ENCODE measurements at places on chromosomes 2 and 18. TPM values are rescaled to one million over a fixed set of nuclear protein-coding genes. Genes with fewer than 3 reads are reported as not detected.

GCG gene
- total RNA-seq, result 2.4 TPM

IDH1 gene
- total RNA-seq, result 122 TPM

ABCG8 gene
- total RNA-seq, result 0.96 TPM

HTR2B gene
- 1.2 TPM for total RNA-seq

UGT1A6 gene
- 3.1 TPM for total RNA-seq

RSAD2 gene
- 36.4 TPM for total RNA-seq

GPR55 gene
- total RNA-seq, result 0.96 TPM

CELF4 gene
- 5.3 TPM for total RNA-seq

DNA sequence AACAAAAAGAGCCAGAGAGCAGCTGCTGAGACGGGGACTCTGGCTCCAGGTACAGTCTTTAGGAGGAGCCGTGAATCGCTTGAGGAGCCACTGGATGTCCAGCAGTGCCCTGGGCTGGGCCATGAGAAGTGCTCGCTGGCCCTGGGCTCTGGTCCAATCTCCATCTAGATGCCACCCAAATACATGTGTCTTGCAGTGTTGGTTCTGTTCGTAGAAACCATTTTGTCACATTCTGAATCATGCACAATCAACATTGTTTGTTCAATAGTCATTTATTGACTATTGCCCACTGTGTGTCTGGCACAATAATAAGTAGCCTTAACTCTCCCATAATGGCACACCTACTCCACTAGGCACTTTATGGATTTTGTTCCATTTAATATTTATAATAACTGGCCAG, 26.1 kb downstream of the TYMS start:
- no peak for DNase-seq

GRCh38 chr2:71462641-71463341, 9.4 kb downstream of the DYSF start:
- DNase-seq, result no peak

GRCh38 chr2:214577769-214578168, 166.9 kb downstream of the VWC2L start:
- no peak for DNase-seq

GRCh38 chr18:32174719-32175118, 15.1 kb upstream of the MEP1B start:
- no peak for DNase-seq

DNA sequence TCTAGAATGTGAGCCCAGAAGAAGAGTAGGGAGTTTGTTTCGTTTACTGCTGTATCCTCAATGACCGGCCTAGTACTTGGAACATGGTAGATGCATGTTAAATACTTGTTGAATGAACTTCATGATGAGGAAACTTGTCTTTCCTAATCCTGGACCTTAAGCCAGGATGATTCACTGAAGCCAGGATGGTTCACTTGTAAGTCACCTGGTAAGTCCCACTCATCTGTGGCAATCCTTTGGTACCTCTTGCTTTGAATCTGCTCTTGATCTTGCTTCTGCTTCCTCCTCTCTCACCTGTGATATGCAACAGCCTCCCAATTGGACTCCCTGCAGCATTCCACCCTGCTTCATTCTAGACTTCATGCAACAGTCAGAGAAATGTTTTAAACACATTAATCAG, 43.6 kb downstream of the QPCT start:
- no peak for DNase-seq

GRCh38 chr2:138329591-138329990, 172.0 kb upstream of the SPOPL start:
- no peak for DNase-seq

DNA sequence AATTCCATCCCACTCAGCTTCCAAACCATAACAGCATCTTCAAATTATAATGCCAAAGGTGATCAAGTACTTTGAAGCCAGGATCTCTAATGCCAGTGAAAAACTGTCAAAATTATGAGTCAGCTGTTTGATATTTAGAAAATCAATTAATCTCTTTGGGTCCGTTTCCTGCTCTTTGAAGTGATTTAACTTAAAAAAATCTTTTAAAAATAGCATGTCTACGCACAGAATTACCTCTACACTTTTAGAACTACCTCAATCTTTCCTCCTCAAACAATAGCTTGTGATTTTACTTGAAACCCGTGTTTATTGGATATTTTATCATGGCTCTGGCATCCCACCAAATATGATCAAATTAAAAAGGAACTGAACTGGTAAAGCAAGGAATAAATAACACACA, 31.3 kb upstream of the TANK start:
- no peak for DNase-seq

DNA sequence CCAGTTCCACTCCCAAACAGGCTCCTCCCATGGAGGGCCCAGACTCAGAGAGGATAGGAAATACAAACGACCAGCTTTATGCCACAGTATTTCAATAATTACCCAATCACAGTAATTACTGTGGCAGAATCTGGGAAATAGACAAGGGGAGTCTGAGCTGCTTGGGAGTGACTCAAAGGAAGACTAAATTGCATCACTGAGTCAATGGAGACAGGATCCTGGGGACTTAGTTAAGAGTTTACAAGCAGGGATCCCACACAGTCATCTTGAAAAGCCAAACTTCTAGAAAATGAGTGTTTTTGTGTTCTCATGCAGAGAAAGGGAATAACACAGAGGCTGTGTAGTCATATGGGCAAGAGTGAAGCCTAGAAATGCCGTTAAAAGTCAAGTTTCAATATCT, 1142.1 kb downstream of the CNTNAP5 start:
- no peak for DNase-seq

GRCh38 chr18:55592106-55592505, 4.1 kb upstream of the TCF4 start:
- DNase-seq, result no peak

GRCh38 chr18:75143851-75144250, 65.1 kb downstream of the PTGR3 start:
- DNase-seq, result no peak

DNA sequence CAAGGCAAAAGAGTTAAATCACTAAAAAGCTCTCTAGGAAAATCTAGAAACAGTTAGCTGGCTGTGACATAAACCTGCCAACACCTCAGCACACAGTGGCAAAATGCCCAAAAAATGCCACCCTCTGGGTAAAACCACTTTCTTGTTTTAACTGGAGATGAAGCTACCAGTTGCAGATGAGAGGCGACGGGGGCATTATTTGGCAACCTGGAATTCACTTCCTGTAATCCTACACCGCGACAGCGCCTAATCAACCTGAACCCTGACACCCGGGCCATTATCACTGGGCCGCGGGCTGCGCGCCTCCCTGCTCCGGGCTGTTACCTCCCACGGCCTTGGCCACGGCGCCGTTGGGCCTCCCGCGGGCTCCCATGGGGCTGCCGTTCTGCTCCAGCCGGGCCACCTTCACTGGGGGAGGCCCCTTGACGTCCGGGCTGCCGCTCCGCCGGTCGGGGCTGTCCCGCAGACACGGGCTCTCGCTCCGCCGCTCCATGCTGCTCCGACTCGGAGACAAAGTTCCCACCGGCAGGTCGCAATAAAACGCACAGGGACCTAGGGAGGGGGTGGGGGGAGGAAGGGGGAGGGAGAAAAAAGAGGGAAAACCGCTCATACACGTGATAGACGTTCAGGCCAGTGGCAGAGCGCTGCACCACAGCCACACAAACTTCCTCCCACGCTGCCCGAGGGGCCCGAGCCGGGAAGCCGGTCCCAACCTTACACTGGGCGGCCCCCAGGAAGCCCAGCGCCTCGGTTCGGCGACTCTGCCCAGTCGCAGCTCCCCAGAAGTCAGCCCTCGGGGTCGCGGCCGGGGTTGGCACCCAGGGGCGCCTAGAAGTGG, 2.0 kb downstream of the SATB2 start:
- no peak for DNase-seq

GRCh38 chr2:25790074-25790790, 88.1 kb downstream of the ASXL2 start:
- no peak for DNase-seq

DNA sequence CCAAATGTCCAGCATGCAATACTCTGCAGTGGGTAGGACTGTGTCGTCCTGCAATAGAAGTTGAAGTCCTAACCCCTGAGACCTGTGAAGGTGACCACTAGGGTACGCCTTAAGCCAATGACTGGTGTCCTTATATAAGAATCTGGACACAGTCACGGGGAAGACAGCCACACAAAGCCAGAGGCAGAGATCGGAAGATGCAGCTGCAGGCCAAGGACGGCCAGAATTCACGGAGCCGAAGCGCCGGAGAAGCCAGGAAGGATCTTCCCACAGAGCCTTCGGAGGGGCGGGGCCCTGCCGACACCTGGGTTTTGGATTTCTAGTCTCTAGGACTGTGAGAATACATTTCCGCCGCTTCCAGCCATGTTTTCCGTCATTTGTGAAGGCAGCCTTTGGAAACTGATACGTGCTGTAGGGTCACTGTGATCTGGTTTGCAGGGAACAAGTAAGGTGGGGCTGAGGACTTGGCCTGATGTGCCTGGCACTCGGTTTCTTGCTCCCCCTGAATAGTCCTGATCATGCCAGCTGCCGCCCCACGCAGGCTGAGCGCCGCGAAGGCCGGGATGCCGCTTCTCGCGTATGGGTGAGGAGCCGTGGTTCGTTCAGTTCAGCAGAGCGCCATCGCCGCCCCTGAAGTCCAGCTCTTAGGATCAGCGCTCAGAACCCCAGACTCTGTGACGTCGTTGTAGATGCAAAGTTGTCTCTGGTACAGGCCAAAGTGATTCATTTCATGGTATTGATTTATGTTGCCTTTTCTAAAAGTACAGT, 38.7 kb downstream of the PTGR3 start:
- DNase-seq, result no peak

- DNase-seq, result peak; percentile 56
These were observed 102.8 kb upstream of the CYP1B1 start for GRCh38 chr2:38178556-38179419.

GRCh38 chr2:207617011-207617671, 8.1 kb downstream of the METTL21A start:
- DNase-seq, result peak; percentile 17

Data from umbilical cord (tissue), 2 donors.